ENCODE measurements at places on chromosomes 5 and 9. TPM values are rescaled to one million over a fixed set of nuclear protein-coding genes. Genes with fewer than 3 reads are reported as not detected.

ATG12 gene
- total RNA-seq = 42.4 TPM

WDR38 gene
- not detected for total RNA-seq

GRCh38 chr5:109102096-109102690 lies 307.6 kb downstream of the PJA2 start:
- DNase-seq = no peak

- DNase-seq = no peak
Observed at GRCh38 chr5:17917465-17917864, 283.2 kb downstream of the TAF11L14 start.

DNA sequence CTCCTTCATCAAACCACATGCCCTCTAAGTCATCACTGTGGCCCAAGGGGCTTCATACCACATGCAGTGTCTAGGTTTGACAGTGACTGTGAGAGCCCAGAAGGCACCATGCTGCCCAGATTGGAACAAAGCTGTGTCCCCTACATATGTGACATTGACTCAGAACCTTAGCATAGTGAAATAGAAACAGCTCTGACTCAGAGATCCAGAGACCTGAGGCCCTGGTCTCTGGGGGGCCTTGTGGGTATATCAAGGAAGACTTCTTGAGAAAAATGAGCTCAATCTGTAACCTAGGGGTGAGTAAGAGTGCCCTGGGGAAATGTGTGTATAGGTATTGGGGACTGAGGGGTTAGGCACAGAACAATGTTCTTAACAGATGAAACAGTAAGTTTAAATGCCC lies 7.1 kb upstream of the ENTREP1 start:
- no peak for DNase-seq
